ENCODE measurements at places on chromosomes 5 and 9.

DNA sequence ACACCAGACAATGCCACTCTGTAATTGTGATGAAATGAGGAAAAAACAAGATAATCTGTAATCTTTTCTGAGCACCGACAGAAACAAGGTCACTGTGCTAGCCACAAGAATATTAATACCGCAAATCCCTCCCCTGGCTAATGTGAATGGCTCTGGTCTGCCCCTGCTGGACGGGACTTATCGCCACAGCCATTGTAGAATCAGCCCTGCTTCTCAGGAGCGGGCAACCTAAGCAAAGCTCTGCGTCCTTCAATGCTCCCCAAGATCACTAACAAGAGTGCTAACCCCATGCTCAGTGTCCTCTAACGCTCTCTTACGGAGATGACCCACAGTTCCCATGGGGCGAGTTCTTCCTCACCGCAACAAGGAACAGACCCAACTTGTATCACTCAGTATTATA lies 42.7 kb downstream of the OR2V1 start:
- DNase-seq, result no peak

- DNase-seq, result no peak
Measured at GRCh38 chr9:71383308-71383940, 262.0 kb upstream of the TRPM3 start.

GRCh38 chr5:159969966-159970365 lies 39.0 kb upstream of the TTC1 start:
- peak; percentile 31 for DNase-seq

GRCh38 chr9:127680226-127680625 lies 26.6 kb upstream of the CFAP157 start:
- no peak for DNase-seq

- no peak for DNase-seq
Measured at GRCh38 chr5:137128012-137128411, 371.1 kb downstream of the SPOCK1 start.

DNA sequence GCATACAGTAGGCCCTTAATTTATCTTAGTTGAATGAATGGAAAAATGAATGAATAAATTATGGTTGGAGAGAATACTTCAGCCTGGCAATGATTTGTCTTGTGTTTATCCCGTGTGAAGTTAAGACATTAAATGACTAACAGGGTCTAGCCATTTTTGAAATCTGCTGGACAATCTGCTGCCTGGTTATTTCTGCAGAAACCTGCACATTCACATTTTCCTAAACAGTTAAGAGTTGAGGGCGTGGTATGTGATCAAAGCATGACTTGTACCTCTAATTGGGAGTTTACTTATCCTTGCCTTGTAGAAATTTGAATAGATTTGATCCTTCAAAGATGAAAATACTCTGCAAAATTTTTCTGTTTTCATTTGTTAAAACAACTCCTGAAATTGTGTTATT lies 34.6 kb upstream of the NDFIP1 start:
- no peak for DNase-seq

DNA sequence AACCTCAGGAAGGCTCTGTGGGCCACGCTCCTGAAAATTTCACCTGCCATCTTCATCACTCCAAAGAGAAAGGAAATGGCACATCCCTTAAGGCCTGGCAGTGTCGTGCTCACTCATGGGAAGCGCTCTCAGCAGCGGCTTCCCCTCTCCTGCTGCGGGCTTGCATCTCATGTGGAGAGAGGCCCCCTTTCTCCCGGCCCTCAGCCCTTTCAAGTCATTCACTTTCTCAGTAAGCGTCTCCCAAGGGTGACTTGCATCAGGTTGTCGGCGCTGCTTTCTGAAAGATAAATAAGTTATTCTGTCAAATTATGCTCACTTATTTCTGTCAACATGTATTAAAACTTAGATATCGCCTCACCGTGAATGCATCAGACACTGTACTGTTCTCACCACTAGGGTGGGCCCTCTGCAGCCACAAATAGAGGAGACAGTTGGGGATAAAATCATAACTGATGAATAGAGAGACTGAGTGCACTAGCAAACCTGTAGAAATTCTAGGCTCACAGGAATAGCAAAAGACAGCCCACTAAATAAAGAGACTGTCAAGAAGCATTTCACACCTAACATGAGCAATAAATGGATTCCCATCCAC lies 174.6 kb downstream of the RFK start:
- DNase-seq, result peak; percentile 26

DNA sequence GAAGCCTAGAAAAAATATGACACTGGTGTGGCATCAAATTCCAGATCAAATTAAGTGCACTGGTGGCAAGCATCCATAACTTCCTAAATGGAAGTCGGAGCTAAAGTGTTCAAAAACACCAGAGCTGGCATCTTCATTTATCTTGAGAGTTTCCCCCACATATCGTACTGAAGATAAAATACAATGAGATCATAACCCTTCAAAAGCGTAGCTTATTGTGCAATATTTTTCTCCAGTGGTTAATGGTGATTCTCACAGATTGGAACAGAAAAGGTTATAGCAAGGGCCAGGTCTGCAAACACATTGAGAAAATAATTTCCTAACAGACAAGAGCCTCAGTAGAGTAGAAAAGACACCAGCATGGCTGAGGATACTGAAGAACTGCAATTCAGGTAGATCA lies 147.6 kb downstream of the SEMA5A start:
- DNase-seq, result no peak

- DNase-seq, result no peak
Measured at GRCh38 chr9:87950296-87950695, 24.0 kb downstream of the CDK20 start.

GRCh38 chr5:132368186-132368585 lies 1.3 kb upstream of the SLC22A5 start:
- DNase-seq, result no peak

All from fibroblast of skin of right biceps (primary cell).